ENCODE measurements at places on chromosomes 16 and 17.

GRCh38 chr17:16351831-16352230 is 1.4 kb downstream of the CENPV start:
- DNase-seq: no peak

- DNase-seq: no peak
These were observed 9.3 kb downstream of the JUP start for GRCh38 chr17:41777157-41777573.

- DNase-seq: no peak
These were observed 136.3 kb downstream of the KCNJ12 start for GRCh38 chr17:21512307-21513011.

- DNase-seq: no peak
These were observed 20.4 kb upstream of the CDYL2 start for GRCh38 chr16:80824623-80825364.

DNA sequence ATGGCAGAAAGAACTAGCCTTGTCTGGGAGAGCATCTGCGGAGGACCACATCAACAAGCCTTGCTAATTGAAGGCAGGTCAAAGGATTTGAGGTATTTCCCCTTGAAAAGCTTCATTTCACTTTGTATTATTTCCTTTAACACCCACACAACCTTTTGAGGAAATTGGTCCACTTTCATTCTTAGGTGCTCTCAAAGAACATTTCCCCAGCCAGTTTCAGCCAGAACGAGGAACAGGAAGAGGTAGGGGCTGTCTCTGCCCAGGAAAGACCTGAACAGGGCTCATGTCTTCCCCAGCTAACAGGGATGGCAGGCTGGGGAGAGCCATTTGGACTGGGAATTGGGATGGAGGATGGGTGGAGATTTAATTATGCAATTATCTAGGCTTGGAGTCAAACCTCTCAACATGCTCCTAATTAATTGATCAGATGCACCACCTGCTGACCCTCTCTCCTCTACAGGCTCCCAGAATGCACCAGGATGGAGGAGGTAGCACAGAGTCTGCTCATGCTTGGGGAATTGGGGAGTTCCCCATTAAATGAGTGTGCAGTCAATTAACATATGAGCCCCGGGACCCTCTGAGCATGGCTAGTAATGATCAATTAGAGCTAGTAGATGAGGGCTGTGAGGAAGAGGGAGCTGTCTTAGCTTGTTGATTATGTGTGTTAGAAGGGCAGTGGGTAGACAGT is 84.6 kb downstream of the GP2 start:
- no peak for DNase-seq

Data from activated B cell treated with CpG ODN at 0.5 μM for 24 hours (primary cell).